ENCODE measurements at places on chromosomes 2 and 18.
A peak's percentile ranks its signal among the peaks of the same experiment; 100 is the strongest.

- no peak for DNase-seq
These were observed 91.9 kb upstream of the TPO start for GRCh38 chr2:1321321-1321720.

GRCh38 chr18:394262-394986 is 106.1 kb downstream of the COLEC12 start:
- DNase-seq = no peak

- DNase-seq = no peak
These were observed 3.4 kb upstream of the ASNSD1 start for GRCh38 chr2:189657867-189658266.

GRCh38 chr2:178589335-178589734 is 109.1 kb downstream of the PLEKHA3 start:
- DNase-seq = no peak

GRCh38 chr2:165193178-165193777 is 10.6 kb downstream of the SCN3A start:
- no peak for DNase-seq

DNA sequence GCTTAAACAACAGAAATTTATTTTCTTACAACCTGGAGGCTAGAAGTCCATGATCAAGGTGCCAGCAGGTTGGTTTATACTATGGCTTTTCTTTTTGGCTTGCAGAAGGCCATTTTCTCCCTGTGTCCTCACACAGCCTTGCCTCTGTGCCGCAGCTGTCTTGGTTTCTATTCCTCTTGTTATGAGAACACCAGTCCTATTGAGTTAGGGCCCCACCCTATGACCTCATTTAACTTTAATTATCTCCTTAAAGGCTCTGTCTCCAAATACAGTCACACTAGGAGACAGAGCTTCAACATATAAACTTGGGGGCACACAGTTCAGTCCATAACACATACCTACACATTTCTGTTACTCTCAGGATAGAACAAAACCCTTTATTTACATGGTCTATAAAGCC is 17.3 kb upstream of the RHOB start:
- no peak for DNase-seq

GRCh38 chr18:78977637-78978348 is 1.8 kb upstream of the SALL3 start:
- DNase-seq = no peak

DNA sequence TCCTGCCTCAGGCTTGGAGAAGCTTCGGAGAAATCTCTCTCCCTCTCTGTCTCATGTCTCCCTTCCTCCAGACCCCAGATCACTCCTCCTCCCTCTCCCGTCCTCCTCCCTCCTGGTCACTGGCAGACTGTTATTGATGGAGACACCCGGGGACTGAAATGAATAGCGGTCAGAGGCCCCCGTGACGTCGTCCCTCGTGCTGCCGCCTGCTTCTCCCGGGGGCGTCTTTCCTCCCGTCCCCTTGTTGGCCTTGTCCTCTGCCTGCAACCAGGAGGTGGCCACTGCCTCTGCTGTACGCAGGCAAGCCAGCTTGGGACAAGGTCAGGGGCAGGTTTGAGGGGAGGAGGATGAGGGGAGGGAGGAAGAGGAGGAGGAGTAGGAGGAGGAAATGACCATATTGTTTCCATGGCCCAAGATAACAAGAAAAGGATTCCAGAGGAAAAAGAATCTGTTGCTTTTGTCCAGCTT is 78.2 kb downstream of the CELF4 start:
- no peak for DNase-seq

GRCh38 chr18:13191779-13192178 is 26.8 kb upstream of the LDLRAD4 start:
- DNase-seq = no peak

- no peak for DNase-seq
These were observed 189.3 kb downstream of the CLIP4 start for GRCh38 chr2:29304399-29305060.

GRCh38 chr2:168744844-168745243 is 57.6 kb upstream of the NOSTRIN start:
- no peak for DNase-seq

DNA sequence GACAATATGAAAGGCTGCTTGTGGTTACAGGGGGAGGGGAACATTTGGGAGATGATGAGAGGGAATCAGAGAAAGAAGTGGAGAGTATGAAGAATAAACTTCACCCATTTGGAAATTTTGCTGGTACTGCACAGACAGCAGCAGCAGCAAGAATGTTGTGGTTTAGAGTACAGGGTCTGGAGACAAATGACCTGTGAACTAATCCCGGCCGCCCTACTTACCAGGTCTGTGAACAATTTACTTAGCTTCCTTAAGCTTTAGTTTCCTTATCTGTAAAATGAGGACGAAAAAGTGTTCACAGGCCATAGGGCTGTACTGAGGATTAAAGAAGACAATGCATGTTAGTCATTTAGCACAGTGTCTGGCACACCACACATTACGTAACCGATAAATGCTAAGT is 685.4 kb upstream of the CELF4 start:
- no peak for DNase-seq

GRCh38 chr2:159944874-159945273 is 117.5 kb downstream of the PLA2R1 start:
- DNase-seq = no peak

- no peak for DNase-seq
These were observed 15.8 kb downstream of the TMEM200C start for GRCh38 chr18:5879479-5879882.

- no peak for DNase-seq
These were observed 19.4 kb downstream of the RRM2 start for GRCh38 chr2:10141736-10142639.

DNA sequence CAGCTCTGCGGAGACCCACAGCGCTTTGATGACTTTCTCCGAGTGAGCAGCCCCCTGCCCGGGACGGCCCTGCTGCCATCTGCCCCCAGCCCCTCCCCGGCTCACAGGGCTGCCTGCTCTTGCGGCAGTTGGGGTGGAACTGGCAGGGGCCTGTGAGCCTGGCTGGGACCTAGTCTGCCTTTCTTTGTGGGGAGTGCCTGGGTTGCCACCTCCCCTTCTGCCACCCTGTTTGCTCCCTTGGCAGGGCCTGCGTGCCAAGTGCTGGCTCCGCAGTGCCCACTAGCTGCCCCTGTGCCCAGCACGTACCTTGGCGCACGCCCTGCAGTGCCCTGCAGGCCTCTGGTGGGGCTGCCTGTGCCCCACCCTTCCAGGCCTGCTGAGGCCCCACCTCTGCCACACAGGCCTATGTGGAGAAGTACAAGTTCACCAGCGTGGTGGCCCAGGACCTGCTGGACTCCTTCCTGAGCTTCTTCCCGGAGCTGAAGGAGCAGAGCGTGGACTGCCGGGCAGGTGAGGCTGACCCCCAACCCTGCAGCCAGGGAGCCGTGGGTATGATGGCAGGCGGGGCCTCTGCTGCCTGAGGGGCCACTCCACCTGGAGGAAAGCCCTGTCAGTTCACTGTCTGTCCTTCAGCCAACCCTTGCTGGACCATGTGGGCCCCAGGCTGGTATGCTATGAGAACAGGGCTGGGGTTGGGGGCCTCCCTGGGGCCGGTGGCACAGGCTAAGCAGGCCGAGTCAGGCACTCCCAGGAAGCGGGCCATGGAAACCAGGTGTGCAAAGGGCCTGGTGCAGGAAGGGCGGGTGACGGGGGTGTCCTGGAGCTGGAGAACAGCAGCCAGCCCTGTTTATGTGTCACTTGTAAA is 7.0 kb downstream of the RNPEPL1 start:
- no peak for DNase-seq

DNA sequence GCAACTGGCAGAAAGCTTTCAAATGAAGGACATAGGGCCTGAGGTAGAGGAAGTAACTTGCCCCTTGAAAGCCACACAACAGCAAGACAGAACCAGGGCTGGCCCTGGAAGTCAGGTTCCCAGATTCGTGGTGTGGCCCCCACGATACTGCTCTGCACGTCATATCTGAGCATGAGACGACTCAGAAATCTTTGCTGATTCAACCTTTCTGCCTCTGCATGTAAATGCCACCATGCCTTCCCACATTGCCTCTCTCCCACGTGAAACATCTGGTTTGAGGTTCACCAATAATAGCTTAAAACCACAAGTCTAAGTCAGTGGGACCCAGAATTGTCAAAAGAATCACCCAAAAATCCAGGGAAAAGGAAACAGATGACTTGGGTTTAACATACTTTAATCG is 214.0 kb upstream of the TRIB2 start:
- DNase-seq = no peak

DNA sequence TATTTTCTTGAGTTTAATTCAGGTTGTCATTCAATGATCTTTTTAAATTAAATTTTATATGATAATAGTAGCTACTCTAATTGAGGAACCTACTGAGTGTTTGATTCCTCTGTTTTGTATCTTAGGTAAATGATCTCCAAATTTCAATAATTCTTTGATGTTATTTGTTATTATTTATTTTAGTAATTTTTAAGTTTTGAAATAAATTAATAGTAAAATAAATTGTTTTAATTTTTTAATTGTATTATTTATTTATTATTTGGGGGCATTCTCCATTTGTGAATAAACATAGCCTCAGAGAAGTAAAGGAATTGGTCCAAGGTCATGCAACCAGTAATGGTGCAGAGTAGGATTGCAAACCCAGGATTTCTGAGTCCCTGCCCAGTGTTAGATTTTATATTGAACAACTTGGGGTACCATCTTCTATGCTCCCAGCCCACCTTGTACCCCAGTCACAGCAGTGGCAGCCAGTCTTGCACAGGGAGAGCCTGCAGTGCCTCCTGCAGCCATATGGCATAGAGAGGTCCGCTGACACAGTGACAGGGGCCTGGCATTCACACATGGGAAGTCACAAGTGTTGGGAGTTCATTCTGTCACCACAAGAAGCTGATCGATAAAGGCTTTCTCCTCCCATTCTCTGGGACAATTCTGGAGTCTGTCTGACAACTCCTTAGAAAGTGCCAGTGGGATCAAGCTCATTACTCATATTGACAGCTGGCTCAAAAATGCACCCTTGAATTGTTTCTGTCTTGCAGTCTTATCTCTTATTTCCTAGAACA is 110.0 kb upstream of the ETAA1 start:
- DNase-seq = no peak

DNA sequence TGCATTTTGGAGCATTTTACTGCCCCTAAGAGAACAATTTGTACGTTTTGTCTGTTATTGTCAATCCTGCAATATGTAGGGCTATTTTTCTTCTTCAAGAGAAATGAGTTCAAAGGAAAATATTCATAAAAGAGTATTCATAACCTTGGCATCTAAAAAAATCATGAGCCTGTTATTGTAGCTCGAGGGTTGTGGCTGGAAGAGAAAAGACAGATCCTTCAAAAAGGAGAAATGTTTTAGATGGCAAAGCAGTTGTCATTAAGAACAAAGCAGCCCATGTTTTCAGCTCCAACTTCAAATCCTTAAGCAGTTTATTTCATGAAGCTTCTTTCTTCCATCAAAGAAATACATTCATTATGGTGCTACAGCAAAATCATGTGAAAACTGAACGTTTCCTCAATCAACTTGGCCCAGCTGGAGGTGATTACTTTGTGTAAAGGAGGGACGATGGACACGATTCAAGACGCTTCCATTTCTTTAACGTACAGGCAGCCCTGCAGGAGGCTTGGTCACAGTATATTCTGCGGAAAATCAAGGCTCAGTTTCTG is 31.4 kb downstream of the QPCT start:
- no peak for DNase-seq

GRCh38 chr18:13445241-13445897 is 226.8 kb downstream of the LDLRAD4 start:
- DNase-seq = no peak

- no peak for DNase-seq
These were observed 31.7 kb upstream of the ARL4C start for GRCh38 chr2:234528410-234529148.

DNA sequence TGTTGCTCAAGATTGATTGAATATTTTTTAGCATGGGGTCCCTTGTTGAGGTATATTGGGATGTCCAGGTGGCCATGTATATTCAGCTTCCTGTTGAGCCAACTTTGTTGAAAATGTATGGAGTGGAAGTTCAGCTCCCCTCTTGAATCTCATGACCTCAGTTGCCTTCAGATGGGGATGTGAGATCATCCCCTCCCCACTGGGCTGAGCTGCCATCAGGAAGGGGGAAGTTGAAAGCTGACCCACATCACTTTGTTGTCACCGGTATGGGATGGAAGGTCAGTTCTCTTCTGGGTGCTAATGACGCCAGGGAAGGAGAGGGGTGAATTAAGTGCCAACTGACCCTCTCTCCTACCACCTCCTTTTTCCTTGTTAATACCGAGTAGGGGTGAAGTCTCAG is 33.9 kb downstream of the ACOXL start:
- no peak for DNase-seq

- DNase-seq = no peak
These were observed 823 bp upstream of the RNU2-63P start for GRCh38 chr2:88016960-88017779.

DNA sequence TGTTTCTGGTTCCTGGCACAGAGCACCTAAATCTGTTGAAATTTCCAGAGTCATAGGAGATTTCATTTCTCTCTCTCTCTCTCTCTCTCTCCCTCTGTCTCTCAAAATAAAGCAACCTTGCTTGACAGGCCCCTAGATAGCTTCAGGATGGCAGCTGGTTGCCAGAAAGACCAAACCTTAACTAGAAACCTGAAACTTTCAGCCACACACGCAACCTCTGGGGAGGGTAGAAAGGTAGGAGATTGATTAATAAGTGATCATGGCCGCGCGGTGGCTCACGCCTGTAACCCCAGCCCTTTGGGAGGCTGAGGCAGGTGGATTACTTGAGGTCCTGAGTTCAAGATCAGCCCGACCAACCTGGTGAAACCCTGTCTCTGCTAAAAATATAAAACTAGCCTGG is 1885.4 kb upstream of the CELF4 start:
- DNase-seq = no peak

GRCh38 chr2:317501-318424 is 29.9 kb upstream of the ALKAL2 start:
- peak; percentile 57 for DNase-seq

DNA sequence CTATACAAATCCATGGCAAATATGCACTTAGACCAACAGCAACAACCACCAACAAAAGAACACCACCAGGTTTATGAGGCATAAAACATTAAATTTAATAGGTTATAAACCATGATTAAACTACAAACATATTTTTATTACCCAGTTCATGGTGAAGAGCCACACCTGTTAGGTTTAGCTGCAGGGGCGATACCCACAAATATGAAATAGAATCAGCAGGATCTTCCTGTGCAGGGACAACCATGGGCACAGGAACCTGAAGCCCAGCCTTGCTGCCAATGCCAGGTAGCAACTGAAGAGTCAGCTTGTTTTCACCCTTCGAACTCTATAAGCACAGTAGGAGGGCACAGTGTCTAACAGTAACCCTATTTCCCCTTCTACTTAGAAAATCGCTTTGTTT is 675.0 kb downstream of the SATB2 start:
- DNase-seq = no peak

GRCh38 chr18:24761765-24762164 is 301.3 kb downstream of the HRH4 start:
- DNase-seq = no peak

DNA sequence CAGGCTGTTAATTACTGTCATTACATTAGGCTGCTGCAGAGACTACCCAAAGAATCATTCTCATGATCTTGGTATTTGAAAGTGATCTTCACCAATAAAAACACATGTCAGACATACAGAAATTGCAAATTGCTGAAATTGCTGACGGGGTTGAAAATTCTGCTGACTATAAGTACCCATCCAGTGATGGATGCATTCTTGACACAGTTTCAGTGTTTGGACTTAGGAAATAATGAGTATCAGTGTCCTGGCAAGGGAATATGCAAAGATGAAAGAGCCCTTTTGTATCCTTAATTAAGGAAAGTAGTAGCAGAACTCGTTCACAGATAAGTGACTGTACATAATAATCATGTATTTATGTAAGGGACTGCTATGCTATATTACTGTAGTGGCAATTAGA is 221.1 kb upstream of the ATP5MC3 start:
- DNase-seq = no peak

- DNase-seq = no peak
These were observed 279.1 kb upstream of the LYPD1 start for GRCh38 chr2:132949108-132949507.
